NCI-H1048 (cell line): ENCODE measurements at places on chromosomes 11 and 22.
A peak's percentile ranks its signal among the peaks of the same experiment; 100 is the strongest.

DNA sequence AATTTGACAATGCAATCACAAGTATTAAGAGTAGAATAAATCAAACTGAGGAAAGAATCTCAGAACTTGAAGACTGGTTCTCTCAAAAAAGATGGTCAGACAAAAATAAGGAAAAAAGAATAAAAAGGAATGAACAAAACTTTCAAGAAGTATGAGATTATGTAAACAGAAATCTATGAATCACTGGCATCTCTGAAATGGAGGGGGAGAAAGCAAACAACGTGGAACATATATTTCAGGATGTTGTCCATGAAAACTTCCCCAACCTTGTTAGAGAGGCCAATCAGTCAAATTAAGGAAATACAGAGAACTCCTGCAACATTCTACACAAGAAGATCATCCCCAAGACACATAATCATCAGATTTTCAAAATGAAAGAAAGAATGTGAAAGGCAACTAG is 235.7 kb downstream of the SBF2 start:
- DNase-seq: no peak

DNA sequence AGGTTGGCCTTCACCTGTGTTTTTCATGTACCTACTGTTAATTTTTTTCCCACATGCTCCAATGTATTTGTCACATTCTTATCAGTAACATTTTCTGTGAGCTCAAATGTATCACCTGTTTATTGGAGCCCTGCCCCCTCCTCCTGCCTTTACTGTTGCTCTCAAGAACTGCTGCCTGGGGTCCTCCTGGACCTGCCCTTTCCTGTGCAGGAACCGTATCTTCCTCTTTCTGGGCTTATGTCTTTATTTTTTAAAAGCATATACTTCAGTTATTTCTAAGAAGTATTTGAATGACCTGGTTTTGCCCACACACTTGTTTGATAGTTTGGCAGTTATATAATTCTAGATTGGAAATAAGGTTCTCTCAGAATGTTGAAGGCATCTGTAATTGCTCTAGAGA is 5.9 kb downstream of the FAM118B start:
- DNase-seq: no peak

GRCh38 chr22:36467946-36468345 is 13.5 kb downstream of the TXN2 start:
- DNase-seq: no peak

DNA sequence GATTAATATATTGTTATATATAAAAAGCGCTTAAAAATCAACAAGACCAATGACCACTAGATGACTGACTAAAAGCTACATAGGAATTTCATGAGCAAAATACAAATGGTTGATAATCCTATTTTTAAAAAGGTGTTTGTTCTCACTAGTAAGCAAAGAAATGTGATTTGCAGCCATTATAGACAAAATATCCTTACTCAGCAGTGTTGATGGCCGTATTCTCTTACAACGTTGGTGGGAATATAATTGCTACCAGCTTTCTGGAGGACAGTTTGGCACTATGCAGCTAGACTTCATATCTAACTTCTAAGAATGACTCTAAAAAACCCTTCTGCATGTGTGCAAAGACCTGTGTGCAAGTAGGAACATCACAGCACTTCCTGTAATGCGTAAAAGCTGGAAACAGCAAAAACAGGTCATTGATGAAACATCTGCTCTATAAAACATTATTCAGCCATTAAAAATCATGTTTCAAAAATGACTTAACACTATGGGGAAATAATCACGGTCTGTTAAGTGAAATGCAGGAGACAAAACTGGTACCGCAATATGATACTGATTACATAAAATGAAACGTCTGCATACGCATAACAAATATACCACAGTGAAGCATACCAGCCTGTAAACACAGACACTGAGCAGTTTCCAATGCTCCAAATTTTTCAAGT is 70.1 kb upstream of the LINC01488 start:
- no peak for DNase-seq

- no peak for DNase-seq
These were observed 1.5 kb downstream of the KREMEN1 start for GRCh38 chr22:29074276-29074772.

GRCh38 chr22:39962071-39962470 is 1.9 kb downstream of the TMA7B start:
- no peak for DNase-seq

DNA sequence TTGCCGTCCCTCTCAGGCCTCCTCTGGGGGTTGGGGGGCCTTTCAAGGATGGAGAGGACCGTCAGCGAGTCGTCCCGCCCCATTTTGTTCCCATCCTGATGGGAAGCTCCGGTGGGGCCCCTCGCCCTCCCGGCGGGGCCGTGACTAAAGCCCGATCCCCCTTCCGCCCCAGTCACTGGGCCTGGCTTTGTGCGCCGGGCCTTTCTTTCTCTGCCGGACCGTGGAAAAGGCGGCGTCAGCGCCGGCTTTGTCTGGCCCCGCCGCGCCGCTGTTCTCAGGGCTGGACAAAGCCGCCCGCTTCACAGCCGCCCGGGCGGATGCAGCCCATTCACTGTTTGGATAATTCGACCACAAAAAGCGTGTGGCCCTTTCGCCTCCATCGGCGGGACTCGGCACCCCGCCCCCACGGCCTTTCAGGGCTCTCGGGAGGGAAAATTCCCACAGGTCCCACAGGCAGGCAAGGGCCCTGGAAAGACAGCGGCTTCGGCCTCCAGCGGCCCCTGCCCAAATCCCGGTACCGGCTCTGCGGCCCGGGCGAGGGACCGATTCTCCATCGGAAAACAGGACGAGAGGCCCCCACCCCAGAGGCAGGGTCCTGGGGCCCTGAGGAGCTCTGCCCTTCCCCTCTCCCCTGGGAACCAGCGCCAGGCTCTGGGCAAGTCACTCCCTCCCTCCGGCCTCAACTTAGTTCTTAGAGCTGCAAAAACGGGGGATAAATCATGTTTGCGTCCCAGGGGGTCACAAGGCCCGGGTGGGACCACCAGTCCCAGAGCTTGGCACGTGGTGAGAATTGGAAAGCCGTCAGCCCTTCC is 87.2 kb downstream of the WNT7B start:
- no peak for DNase-seq

DNA sequence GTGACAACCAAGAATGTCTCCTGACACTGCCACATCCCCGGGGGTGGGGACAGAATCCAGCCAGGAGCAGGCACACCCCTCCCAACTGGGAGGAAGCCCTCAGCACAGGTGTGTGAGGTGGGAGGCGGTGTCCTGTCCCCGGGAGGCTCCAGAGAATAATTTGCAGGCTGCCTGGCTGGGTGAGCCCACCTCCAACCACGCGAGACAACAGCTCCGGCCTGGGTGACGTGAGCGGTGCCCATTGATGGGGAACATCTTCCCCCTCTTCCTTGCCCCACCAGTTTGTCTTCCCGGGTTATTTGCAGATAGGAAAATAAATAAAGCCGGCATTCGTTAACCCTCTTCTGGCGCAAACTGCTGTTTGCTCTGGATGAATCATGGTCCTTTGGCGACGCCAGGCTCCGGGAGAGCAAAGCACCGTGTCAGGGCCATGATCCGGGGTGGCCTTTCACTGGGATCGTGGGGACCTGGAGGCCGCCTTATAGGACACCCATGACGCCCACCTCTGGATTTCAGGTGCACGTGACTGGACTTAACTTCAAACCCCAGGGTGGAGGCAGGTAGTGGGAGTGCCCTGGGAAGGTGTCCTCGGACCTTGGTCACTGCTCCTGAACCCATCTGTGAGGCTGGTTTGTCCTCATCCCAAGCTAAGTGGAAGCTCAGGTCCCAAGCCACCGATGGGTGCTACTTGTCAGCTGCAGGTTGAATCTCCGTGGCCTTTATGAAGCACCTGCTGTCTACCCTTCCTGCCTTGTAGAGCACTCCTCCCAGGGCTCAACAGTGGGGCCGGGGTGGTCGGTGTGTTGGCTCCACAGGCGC is 13.9 kb downstream of the CCND1 start:
- no peak for DNase-seq

DNA sequence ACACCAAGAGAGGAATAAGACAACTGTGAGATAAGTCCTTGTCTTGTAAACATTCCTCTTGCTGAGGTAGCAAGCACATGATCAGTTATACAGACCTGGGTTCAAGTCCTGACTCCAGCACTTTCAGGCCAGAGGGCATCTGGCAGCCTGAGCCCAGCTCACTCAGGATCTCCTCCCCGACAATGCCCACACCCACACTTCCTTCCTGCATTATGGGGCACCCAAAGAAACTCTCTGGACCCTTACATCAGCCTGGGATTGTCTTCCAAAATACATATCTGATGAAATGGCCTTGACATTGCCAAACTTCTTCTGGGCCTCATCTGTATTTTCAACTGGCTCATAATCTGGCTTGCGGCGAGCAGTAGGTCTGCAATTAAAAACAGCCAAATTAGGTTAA is 48.6 kb downstream of the ARFGAP3 start:
- DNase-seq: no peak

GRCh38 chr11:93547028-93547427 is 3.8 kb upstream of the SMCO4 start:
- DNase-seq: no peak

GRCh38 chr11:126115816-126116331 is 53.2 kb upstream of the CDON start:
- DNase-seq: no peak

- no peak for DNase-seq
These were observed 845.3 kb downstream of the FAM181B start for GRCh38 chr11:81888391-81888790.

DNA sequence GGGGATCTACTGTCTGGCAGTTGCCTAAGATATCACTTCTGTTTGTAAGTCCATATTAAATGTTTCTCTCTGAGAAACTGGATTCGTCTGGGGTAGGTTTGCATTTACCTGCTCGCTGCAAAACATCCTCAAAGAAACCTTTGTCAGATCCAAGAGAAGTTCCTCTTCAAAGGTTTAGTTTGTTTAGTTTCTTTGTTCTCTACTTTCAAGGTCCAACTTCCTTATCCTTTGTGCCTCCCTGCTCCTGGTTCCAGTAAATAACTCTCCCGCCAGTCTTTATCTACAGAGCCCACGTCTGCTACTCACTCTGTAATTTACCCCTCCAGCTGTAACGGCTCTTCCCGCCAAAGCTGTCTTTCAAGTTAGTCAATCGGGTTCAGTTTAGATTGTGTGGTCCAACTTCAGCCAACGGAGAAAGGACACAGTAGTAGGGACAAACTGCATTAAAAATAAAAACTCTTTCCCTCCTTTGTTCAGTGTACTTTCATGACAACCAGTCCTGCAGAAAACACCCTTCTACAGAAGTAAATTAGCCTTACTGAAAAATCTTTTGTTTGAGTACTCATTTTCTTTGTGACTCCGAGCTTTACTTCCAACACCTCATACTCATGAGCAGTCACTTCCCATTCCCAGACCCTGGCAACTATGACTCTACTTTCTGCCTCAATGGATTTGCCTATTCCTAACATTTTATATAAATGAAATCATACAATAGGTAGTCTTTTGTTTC is 41.0 kb downstream of the TMPRSS5 start:
- DNase-seq: no peak

- DNase-seq: peak; percentile 60
These were observed 13.8 kb downstream of the PHLDB1 start for GRCh38 chr11:118621071-118621783.

DNA sequence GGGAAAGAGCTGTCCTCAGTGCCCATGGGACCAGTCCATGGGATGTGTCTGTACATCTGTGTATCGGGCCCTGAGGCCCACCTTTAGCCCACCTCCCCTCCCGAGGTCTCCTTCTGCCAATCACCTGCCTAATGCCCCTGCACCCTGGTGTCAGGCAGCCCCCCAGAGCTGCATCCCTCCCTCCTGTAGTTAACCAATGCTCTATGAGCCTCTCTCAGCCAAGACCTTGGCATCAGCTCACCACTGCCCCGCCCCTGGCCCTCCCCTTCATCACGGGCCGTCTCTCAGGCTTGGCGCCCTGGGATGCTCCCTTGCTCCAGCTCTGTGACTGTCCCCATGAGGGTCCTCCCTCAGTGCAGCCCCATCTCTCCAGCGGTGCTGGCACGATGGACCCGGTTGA is 18.5 kb downstream of the MGAT3 start:
- DNase-seq: no peak

- DNase-seq: peak; percentile 2
These were observed 25.8 kb downstream of the DDIAS start for GRCh38 chr11:82927264-82927880.

GRCh38 chr11:23947883-23948282 is 549.0 kb upstream of the LUZP2 start:
- DNase-seq: no peak

GRCh38 chr22:35517207-35517606 is 23.4 kb upstream of the RASD2 start:
- no peak for DNase-seq

GRCh38 chr11:123302751-123303195 is 107.7 kb upstream of the CLMP start:
- no peak for DNase-seq

DNA sequence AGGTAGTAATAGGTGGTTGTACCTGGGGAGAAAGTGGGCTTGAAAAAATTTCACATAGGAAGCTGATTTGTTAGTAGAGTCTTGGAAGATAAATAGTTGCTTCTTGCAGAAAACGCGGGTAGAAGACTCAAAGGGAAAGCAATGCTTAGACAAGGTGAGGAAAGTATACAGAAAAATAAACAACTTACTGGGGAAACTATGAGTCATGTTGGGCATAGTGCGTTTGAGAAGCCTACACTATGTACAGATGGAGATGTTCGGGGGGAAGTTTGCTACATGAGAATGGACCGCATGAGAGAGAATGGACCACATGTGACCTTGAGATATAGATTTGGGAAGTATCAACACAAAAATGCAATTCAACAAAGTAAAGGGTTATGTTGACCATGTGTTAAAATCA is 86.7 kb upstream of the DDI1 start:
- no peak for DNase-seq

DNA sequence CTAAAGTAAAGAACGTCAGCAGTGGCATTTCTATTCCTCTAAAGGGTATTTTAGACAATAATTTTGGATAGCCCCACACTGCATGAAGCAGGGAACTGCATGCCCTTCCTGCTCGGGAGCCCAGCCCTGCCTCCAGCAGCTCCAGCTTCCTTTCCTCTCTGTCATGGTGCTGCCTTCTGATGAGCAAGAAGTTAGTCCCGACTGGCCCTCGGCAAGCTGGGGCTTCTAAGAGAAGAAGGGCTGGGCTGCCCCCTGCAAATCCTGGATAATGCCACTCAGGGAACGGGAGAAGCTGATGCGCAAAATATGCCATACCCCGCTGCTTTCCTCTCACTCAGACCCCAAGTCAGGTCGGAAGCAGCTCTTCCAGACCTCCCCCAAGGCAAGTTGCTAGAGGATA is 296.4 kb downstream of the ETS1 start:
- no peak for DNase-seq

GRCh38 chr11:65900125-65900898 is at the start of gene FOSL1:
Gene FOSL1 (minus strand): TSS chr11:65900388. CDS start chr11:65900339, 49 bp downstream.
- DNase-seq: peak; percentile 72

GRCh38 chr22:46934746-46935491 is 172.5 kb downstream of the TBC1D22A start:
- DNase-seq: no peak

- DNase-seq: peak; percentile 39
These were observed 11.2 kb upstream of the BID start for GRCh38 chr22:17785185-17786184.
